CD4-positive, alpha-beta T cell treated with Interleukin-2 at 100 ng/mL for 4 hours (primary cell): ENCODE measurements at places on chromosomes 2 and 18.

GRCh38 chr2:172172513-172173173, 69.9 kb upstream of the DLX2 start:
- peak; percentile 60 for DNase-seq

- DNase-seq: no peak
These were observed 16.4 kb downstream of the MAP3K19 start for GRCh38 chr2:135030826-135031225.

- DNase-seq: no peak
These were observed 305.5 kb downstream of the IKZF2 start for GRCh38 chr2:212845941-212846340.

DNA sequence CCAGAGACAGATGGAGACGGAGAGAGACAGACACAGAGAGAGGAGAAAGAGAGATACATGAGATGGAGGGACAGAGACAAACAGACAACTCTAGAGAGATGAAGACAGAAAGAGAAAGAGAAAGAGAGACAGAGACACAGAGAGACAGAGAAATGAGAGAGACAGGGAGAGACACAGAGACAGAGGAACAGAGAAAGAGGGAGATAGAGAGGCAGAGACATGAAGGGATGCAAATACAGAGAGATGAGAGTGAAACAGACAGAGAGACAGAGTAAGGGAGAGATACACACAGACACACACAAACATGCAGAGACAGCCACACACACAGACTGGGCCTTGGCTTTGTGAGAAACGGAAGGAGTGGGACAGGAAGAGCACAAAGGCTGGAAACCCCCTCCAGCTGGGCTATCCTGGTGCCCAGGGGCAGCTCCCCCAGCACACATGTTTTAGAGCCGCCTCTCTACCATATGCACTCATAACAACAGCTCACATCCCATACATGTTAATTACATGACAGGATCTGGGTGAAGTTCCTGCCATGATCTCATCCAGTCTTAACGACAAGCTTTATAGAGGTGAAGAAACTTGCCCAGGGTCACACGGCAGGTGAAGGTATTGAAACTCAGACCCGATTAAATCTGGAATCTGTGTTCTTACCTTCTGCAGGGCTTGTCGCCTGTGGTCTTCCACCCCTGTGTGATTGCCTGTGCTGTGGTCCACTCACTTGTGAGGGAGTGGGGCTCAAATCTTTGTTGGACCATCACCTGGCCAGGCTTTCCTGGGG, 32.4 kb downstream of the IL18R1 start:
- no peak for DNase-seq

DNA sequence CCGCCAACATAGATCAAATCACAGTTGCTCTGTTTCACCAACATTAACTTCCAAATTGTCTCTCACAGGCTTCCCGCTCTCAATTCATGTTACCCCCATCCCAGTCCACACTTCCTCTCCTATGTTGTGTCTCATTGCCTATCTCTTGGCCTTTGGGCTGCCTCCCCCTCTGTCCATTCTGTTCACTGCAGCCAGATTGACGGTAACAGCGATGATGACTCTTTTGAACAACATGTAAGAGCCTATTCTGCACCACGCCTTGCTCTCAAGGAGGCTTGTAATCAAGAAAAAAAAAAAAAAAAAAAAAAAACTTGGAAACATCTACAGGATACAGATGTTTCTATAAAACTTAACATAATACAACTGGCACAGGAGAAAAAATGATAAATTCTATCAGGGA, 77.3 kb upstream of the RMDN2 start:
- DNase-seq: no peak

- DNase-seq: no peak
These were observed 24.0 kb upstream of the VPS4B start for GRCh38 chr18:63446266-63446665.
